ENCODE measurements at places on chromosomes 3 and 15.

- no peak for DNase-seq
Observed at GRCh38 chr3:151866711-151867410, 6.6 kb upstream of the SUCNR1 start.

DNA sequence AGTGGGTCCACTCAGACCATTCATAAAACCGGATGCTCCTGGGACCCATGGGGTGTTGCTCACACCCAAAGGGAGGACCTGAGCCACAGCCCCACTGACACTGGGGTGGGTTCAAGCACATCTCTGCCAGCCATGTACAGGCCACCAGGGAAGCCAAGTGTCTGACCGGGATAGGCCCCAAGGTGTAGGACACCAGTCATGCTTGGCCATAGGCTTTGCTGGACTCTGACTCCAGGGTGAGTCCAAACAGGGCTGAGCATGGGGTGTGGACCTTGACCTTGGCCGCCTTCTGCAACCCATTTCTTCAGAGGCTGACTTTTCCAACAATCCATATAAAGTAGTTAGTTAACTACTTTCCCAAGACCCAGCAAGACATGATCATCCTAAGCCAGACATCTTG, 31.4 kb upstream of the DUSP7 start:
- DNase-seq = no peak

DNA sequence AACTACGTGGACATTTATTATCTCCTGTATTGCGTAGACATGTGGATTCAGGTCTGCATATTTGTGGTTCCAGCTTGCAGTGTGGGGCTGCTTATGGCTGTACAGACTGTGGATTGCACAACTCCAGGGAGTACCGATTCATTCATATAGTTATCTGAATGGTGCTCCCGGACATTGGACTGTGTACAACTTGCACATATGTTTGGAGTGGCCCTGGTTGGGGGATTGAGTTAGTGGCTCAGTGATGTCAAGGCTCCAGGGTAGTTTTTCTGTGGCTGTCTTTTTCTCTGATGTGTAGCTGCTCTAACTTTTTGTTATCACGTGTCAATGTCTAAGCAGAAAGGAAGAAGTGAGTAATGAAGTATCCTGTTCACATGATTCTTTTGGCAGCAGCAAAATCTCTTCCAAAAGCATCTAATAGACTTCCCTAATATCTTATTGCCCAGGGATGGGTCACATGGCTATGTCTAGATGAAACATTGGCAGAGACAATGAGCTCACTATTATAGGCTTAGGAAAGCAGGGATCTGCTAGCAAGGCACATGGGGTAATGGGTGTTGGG, 15.8 kb downstream of the ST3GAL6 start:
- no peak for DNase-seq

DNA sequence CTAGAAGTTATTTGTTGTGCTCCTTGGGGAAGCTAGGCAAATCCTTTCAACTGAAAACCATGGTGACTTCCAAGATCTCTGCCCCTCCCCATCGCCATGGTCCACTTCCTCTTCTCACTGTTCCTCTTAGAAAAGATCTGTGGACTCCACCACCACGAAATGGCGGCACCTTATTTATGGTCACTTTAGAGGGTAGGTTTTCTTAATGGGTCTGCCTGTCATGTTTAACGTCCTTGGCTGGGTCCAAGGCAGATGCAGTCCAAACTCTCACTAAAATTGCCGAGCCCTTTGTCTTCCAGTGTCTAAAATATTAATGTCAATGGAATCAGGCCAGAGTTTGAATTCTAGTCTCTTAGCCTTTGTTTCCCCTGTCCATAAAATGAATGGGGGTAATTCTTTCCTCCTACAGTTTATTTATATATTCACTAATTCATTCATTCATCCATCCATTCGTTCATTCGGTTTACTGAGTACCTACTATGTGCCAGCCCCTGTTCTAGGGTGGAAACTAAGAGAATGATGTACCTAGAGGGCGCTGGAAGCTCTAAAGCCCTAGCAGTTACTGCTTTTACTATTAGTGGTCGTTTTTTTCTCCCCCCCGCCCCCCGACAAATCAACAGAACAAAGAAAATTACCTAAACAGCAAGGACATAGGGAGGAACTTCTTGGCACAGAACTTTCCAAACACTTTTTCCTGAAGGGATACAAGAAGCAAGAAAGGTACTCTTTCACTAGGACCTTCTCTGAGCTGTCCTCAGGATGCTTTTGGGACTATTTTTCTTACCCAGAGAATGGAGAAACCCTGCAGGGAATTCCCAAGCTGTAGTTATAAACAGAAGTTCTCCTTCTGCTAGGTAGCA, 657 bp downstream of the PATL2 start:
- no peak for DNase-seq

- DNase-seq = no peak
Observed at GRCh38 chr15:75776065-75776423, 63.4 kb upstream of the CSPG4 start.

DNA sequence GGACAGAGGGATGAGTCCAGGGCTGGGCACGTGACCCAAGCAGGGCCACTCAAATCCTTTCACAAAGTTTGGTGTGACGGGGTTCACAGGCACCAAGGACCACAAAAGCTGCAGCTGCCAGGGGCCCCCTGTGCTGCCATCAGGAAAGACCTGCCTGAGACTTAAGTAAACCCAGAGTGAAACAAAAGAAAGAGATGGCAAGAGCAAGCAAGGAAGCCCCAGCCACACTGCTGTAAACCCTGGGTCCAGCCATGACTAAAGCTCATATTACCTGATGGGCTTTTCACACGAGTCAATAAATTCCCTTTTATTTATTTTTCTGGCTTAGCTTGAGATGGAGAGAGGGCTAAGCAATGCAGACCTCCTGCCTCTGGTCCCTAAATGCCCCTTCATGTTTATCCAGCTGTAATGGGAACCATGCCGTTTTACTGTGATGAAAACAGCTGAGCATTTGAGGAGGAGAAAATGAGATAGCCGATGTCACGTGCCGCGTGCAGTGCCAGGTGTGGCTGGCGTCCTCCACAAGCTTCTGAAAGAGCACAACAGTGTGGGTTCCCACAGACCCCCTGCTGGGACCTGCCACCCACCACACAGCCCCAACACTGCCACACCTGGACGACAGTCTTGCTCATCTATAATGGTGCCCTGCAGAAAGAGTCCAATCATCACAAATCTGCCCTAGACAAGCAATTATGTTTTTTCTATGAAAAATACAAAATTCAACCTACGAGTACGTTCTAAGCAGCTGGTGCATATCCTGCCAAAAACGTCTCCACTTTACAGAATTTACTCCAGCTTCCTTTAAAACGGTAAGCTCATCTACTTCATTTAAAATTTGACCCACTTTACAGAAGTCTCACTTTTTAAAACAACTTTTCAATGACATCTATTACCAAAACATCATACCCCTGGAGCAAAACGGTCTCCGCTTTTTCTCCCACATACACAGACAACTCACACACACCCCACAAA, 34.2 kb downstream of the ADAMTS17 start:
- DNase-seq = no peak

DNA sequence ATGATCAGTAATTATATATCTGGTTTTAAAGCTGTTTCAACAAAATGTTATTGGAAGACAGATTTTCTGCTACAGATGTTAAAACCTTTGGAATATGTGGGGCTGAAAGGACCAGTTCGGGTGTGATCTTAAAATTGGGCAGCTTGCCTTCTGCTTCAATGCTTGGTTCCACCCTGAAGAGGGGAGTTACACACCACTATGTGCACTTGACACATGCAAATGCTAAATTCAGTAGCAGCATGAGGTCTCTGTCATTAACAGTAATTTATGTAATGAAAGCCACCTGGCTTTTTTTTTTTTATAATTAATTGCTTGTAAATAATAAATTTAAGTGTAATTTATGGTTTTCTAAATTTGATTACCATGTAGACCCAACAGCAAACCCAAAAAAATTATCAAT, 24.6 kb downstream of the CDIN1 start:
- DNase-seq = no peak

DNA sequence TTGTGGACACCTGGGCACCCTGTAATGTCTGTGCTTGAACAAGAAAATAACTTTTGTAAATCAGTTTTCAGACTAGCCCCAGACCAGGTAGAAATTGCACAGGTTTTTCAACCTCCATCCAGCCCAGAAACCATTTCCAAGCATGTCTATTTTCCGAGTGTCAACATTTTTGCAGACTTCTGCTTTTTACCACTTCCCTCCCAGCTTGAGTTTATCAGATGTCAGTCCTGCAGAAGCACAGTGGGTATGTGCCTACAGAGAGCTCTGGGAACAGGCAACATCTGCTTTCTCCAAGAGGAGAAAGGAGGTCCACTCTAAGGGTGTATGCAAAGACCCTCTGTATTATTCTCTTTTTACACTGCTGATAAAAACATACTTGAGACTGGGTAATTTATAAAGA, 83.9 kb downstream of the LRRK1 start:
- no peak for DNase-seq

- DNase-seq = no peak
Observed at GRCh38 chr15:69997813-69998212, 99.9 kb downstream of the TLE3 start.
